ENCODE measurements at places on chromosomes 1 and 21.

GRCh38 chr1:18020021-18020817 is 87.4 kb upstream of the IGSF21 start:
- H3K36me3 ChIP-seq, result no peaks in the 10 kb centered on the region
- H3K4me3 ChIP-seq, result no peak overlapping the region
- DNase-seq, result no peak
- no peak overlapping the region for H3K27ac ChIP-seq
- no peaks in the 10 kb centered on the region for H3K27me3 ChIP-seq

- H3K36me3 ChIP-seq, result no peaks in the 10 kb centered on the region
- no peak overlapping the region for H3K27ac ChIP-seq
- no peaks in the 10 kb centered on the region for H3K4me1 ChIP-seq
- no peak for DNase-seq
- H3K27me3 ChIP-seq, result no peaks in the 10 kb centered on the region
Observed at GRCh38 chr21:35360870-35361570, 311.9 kb upstream of the RUNX1 start.

- no peaks in the 10 kb centered on the region for H3K27me3 ChIP-seq
- H3K36me3 ChIP-seq, result no peaks in the 10 kb centered on the region
- H3K27ac ChIP-seq, result no peak overlapping the region
- no peak for DNase-seq
- no peaks in the 10 kb centered on the region for H3K4me1 ChIP-seq
Observed at GRCh38 chr1:21849909-21850576, 38.0 kb downstream of the LDLRAD2 start.

DNA sequence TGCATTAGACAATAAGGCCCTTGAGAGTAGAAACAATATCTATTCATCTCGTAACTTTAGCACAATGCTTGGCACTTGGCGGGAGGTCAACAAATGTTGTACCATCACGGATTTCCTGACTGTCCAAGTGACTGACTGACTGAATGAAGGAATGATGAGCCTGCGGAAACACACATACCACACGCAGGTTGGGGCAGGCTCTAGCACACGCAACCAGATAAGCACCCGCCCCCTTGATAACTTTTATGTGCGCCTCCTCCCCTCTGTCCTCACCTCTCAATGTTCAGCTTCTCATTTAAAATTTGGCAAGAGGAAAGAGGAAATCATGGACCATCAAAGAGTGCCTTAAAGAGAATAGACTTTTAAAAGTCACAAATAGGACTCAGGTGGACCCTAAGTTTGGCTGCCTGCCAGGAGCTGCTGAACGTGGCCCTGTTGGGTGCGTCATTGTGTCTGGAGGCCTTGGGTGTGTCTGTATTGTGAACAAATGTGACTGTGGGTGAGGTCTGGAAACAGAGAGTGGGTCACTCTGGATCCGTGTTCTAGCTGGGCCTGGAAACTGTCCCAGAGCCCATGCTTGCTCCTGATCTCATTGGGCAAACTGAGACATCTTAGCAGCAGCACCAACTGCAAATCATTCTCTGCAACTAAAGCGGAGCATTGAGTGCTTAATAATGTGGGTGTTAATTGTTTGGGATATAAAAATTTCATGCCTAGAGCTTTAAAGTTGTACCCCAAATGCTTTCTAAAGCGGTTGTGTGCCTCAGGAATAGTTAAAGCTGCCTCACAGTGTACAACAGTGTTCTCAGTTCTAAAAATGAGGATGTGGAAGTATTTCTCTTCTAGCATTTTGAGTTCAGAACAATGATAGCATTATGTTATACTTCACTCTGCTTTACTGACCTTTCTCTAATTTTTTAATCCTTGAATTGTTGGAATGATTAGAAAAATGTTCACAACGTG is 47.6 kb upstream of the ABCG1 start:
- H3K27me3 ChIP-seq, result peaks cover 4% of the 10 kb centered on the region
- no peak for DNase-seq
- H3K36me3 ChIP-seq, result no peaks in the 10 kb centered on the region

- H3K36me3 ChIP-seq, result no peaks in the 10 kb centered on the region
- H3K4me3 ChIP-seq, result no peak overlapping the region
- peaks cover 15% of the 10 kb centered on the region for H3K4me1 ChIP-seq
- H3K27me3 ChIP-seq, result peaks cover 2% of the 10 kb centered on the region
- no peak for DNase-seq
- no peak overlapping the region for H3K27ac ChIP-seq
Observed at GRCh38 chr1:153288634-153289275, 24.0 kb downstream of the PGLYRP3 start.

- no peaks in the 10 kb centered on the region for H3K36me3 ChIP-seq
- no peaks in the 10 kb centered on the region for H3K4me1 ChIP-seq
- H3K27me3 ChIP-seq, result no peaks in the 10 kb centered on the region
- DNase-seq, result no peak
- H3K4me3 ChIP-seq, result no peak overlapping the region
- H3K27ac ChIP-seq, result no peak overlapping the region
Observed at GRCh38 chr1:219352961-219353651, 179.4 kb downstream of the LYPLAL1 start.

- no peak overlapping the region for H3K27ac ChIP-seq
- H3K4me3 ChIP-seq, result no peak overlapping the region
- no peak for DNase-seq
- H3K27me3 ChIP-seq, result no peaks in the 10 kb centered on the region
- no peaks in the 10 kb centered on the region for H3K36me3 ChIP-seq
Observed at GRCh38 chr1:90291431-90292216, 296.7 kb downstream of the ZNF326 start.

- DNase-seq, result peak; percentile 70
- peaks cover 9% of the 10 kb centered on the region for H3K36me3 ChIP-seq
- H3K27me3 ChIP-seq, result no peaks in the 10 kb centered on the region
- H3K4me3 ChIP-seq, result peak overlapping the region; percentile 72
Observed at GRCh38 chr1:30756545-30757351, 826 bp downstream of the LAPTM5 start.

DNA sequence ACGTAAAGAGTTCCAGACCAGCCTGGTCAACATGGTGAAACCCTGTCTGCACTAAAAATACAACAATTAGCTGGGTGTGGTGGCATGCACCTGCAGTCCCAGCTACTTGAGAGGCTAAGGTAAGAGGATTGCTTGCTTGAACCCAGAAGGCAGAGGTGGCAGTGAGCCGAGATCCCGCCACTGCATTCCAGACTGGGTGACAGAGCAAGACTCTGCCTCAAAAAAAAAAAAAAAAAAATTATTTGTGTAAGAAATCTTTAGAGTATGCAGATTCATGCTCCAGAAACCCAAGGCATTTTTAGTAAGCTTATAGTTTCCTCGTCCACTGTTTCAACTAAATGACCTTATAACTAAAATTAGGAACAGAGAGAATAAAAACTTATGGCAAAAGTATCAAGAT is 51.3 kb downstream of the ABL2 start:
- DNase-seq, result no peak
- H3K4me1 ChIP-seq, result no peaks in the 10 kb centered on the region
- no peak overlapping the region for H3K27ac ChIP-seq
- H3K36me3 ChIP-seq, result no peaks in the 10 kb centered on the region

DNA sequence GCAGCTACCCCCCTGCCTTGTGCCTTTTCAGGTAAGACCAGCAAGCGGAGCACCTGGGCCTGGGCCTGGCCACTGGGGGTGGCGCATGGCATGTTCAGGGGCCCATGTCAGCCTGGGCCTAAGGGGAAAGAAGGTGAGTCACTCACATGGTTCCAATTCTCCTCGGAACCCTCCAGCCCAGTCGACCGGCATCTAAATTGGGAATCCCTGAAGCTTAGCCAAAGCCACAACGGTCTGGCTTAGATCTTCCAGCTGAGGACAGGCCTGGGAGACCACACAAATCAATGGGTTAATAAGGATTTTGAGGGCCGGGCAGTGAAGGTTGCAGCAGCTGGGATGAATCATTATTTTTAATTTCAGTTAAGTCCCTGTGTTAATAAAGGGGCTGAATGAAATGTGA is 145.1 kb upstream of the SMYD2 start:
- H3K27ac ChIP-seq, result no peak overlapping the region
- no peaks in the 10 kb centered on the region for H3K4me1 ChIP-seq
- no peaks in the 10 kb centered on the region for H3K36me3 ChIP-seq
- H3K4me3 ChIP-seq, result no peak overlapping the region

DNA sequence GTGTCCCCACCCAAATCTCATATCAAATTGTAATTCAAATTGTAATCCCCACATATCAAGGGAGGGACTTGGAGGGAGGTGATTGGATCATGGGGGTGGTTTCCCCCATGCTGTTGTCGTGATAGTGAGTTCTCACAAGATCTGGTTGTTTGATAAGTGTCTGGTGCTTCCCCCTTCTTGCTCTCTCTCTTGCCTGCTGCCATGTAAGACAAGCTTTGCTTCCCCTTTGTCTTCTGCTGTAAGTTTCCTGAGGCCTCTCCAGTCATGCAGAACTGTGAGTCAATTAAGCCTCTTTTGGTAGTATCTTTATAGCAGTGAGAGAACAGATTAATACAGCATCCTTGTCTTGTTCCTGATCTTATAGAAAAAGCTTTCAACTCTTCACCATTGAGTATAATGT is 6.5 kb upstream of the LRRC39 start:
- H3K4me1 ChIP-seq, result no peaks in the 10 kb centered on the region
- H3K36me3 ChIP-seq, result peaks cover 5% of the 10 kb centered on the region
- no peak overlapping the region for H3K4me3 ChIP-seq
- H3K27ac ChIP-seq, result no peak overlapping the region
- H3K27me3 ChIP-seq, result no peaks in the 10 kb centered on the region

- no peaks in the 10 kb centered on the region for H3K27me3 ChIP-seq
- no peaks in the 10 kb centered on the region for H3K4me1 ChIP-seq
- no peak overlapping the region for H3K27ac ChIP-seq
- no peak for DNase-seq
Observed at GRCh38 chr1:99992760-99993467, 23.1 kb downstream of the SLC35A3 start.

DNA sequence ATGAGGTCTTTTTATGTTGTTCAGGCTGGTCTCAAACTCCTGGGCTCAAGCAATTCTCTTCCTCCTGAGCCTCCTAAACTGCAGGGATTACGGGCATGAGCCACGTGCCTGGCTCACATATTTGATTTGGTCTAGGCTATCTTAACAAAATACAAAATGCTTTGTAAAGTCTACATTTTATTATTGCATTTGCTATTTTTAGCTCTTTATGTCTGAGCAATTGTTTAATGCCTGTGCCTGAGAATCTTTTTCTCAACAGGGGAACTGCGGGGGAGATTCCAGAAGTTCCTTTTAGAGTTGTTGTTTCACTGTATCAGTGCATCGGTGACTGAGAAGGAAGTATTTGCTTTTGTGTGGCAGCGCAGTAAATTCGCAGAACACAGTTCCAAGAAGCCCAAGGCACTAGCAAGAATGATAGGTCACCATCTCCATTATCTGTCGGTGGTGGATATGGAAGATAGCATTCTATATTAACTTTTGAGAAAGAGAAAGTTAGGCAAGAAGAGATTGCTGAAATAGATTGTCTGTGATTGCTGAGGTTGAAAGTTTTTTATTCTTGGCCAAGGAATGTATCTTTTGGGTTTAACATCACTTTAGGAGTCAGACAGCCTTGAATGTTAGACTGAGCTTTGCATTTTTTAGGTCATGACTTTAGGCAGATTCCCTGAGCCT is 167.3 kb downstream of the PDE4B start:
- DNase-seq, result no peak
- H3K27me3 ChIP-seq, result no peaks in the 10 kb centered on the region
- no peak overlapping the region for H3K27ac ChIP-seq
- H3K36me3 ChIP-seq, result no peaks in the 10 kb centered on the region
- H3K4me3 ChIP-seq, result no peak overlapping the region
- H3K4me1 ChIP-seq, result no peaks in the 10 kb centered on the region

DNA sequence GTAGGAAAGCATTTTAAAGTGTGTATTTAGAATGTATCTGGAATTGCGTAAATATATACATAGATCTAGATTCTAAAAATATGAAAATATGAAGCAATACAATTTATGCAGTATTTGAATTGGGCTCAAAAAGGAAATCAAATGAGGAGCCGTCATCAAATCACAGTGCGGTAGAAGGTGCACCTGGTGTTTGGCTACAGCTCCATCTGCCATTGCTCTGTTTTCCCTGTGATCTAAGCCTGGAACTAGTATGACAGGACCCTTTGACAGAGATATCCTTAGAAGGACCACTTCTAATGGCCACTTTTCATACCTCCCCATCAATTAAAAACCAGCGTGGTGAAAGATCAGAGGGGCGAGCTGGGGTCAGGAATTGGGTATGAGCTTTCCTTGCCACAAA is 202.6 kb downstream of the NFIA start:
- no peak overlapping the region for H3K4me3 ChIP-seq
- no peaks in the 10 kb centered on the region for H3K36me3 ChIP-seq
- no peak for DNase-seq
- no peaks in the 10 kb centered on the region for H3K4me1 ChIP-seq
- H3K27me3 ChIP-seq, result no peaks in the 10 kb centered on the region
- no peak overlapping the region for H3K27ac ChIP-seq

GRCh38 chr21:18252680-18253079 is 8.0 kb downstream of the CHODL start:
- no peak overlapping the region for H3K4me3 ChIP-seq
- no peak overlapping the region for H3K27ac ChIP-seq
- H3K27me3 ChIP-seq, result no peaks in the 10 kb centered on the region
- no peaks in the 10 kb centered on the region for H3K4me1 ChIP-seq

DNA sequence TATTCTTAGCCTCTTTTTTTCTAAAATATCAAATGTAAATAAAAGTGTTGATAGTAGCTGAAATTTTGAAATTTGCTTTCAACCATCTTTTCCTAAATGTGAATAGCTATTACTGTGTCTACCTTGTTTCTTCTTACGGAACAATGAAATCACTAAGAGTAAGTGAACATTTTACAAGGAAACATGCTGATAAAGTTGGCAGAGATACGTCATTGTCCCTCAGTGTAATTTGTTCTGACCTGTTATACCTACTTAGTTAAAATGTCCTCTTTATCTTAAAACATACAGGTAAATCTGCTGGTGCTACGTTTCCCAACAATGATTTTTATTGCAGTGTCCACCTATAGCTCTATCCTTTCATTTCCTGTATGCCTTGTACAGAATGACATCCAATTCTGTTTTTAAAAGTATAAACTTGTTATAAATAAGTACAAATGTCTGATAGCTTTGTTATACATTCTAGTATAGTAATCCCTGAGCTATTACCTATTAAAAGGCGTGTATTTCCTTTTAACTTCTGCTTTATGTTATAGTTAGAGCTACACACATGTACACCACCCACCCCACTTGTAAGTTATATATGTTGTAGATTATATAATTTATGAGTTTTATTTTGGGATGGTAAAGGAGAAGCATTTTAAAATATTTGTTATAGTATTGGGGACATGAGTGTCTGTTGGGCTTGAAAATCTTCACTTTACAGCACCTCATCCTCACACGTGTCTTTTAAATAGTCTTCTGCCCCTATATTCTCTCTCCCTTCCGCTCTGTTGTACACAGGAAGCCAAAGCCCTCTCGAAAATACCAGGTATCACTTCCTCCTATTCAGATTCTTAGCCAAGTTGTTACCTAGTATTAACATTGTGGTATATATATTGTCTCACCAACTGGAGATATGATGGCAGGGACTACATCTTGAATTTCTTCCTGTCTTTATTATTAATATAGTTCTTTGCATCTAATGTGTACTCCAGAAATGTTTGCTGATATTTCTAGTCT is 25.2 kb downstream of the LAMC1 start:
- H3K36me3 ChIP-seq, result no peaks in the 10 kb centered on the region
- H3K27ac ChIP-seq, result no peak overlapping the region
- no peaks in the 10 kb centered on the region for H3K27me3 ChIP-seq
- DNase-seq, result no peak
- no peaks in the 10 kb centered on the region for H3K4me1 ChIP-seq

- no peak overlapping the region for H3K4me3 ChIP-seq
- H3K4me1 ChIP-seq, result peaks cover 2% of the 10 kb centered on the region
- no peak for DNase-seq
- H3K27me3 ChIP-seq, result no peaks in the 10 kb centered on the region
- no peaks in the 10 kb centered on the region for H3K36me3 ChIP-seq
- no peak overlapping the region for H3K27ac ChIP-seq
Observed at GRCh38 chr21:42632336-42632751, 21.1 kb upstream of the PDE9A start.
